ENCODE measurements at places on chromosomes 1 and 21. TPM values are rescaled to one million over a fixed set of nuclear protein-coding genes. Genes with fewer than 3 reads are reported as not detected.

The SH2D1B gene
- total RNA-seq = not detected

DNA sequence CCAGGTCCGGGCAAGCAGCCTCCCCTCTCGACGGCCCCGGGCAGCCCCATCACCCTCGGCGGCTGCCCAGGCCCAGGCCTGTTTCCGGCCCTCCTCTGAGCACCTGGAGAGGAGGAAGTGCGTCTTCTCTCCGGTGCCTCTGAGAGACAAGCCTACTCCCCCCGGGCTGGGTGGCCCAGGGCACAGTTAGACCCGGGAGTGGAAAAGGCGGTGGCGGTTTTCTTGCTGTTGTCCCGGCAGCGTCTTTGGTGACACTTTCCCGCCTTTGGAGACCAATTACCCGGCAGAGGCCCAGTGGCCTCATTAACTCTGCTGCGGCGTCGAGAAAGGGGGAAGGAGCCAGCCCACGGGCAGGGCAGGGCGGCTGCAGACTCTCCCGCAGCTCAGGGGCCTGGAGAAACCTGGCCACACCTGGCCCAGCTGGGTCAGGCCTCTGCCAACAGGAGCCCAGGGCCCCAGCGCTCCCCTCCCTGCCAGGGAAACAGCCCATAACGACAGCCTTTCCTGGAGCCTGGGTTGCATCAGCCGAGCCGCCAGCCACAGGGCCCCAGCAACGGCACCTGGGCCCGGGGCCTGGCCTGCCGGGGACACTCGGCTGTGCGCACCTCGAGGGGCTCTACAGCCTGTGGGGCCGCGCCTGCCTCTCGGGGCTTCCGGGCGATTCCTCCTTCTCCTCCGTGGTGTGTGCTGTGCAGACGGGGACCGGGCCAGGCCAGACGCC is 28.4 kb upstream of the C1orf159 start:
- H3K27me3 ChIP-seq = no peaks in the 10 kb centered on the region
- H3K4me1 ChIP-seq = no peaks in the 10 kb centered on the region
- no peak overlapping the region for H3K27ac ChIP-seq
- no peak overlapping the region for H3K4me3 ChIP-seq
- H3K36me3 ChIP-seq = no peaks in the 10 kb centered on the region
- no peak for DNase-seq

GRCh38 chr1:33903210-33903589 is 39.3 kb downstream of the HMGB4 start:
- peaks cover 36% of the 10 kb centered on the region for H3K4me1 ChIP-seq
- no peaks in the 10 kb centered on the region for H3K36me3 ChIP-seq
- peak overlapping the region; percentile 68 for H3K27ac ChIP-seq

The NIPAL3 gene
- 78.4 TPM for total RNA-seq

The MACO1 gene
- total RNA-seq = 16.8 TPM
